ENCODE measurements at places on chromosomes 11 and 22.

DNA sequence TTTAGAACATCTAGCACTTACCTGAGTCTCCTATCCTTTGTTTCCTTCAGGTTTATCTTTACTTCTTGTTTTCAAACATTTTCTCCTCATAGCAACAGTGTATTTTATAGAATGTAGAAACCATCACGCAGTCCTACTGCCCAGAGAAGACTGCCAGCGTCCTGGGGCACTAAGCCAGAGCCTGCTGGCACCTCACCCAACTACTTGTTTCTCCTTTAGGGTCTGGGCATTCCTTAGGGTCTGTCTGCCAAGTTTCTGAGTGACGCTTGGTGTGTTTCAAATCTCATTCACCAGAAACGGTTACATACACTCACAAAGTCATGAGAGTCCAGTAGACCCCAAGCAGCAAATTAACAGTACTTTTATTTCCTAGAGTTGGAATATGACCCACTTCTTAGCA, 49.6 kb upstream of the SLC25A1 start:
- no peak for DNase-seq

DNA sequence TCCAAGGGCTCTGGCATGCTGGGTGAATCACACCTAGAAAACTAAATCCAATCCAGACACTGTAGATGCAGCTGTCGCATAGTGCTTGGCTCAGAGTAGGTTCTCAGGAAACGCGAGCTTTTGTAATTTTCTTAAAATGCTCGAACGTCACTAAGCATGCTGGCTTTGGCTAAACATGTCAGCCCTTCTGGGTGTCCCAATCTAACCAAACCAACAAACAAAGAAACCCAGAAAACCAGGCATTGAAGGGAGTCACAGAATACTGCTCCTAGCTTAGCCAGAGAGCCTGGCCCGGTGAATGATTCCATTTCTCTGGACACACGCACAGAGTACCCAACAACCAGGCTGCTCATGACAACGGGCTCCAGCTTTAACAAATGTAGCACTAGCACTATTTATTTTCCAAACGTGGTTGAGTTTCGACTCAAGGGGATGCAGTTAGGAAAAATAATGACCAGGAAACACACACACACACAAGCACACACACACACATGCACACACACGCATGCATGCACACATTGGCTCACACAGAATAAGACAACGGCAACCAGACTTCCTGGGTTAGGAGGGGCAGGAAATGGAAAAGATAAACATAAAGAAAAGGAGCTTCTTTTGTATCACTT, 492.6 kb downstream of the MIAT start:
- DNase-seq, result no peak

GRCh38 chr11:3867209-3868091, 12.0 kb downstream of the STIM1 start:
- no peak for DNase-seq

GRCh38 chr11:59216641-59217564, 4.2 kb upstream of the MPEG1 start:
- DNase-seq, result peak; percentile 53

GRCh38 chr11:117279711-117280376, 11.3 kb upstream of the BACE1-AS start:
- DNase-seq, result no peak

DNA sequence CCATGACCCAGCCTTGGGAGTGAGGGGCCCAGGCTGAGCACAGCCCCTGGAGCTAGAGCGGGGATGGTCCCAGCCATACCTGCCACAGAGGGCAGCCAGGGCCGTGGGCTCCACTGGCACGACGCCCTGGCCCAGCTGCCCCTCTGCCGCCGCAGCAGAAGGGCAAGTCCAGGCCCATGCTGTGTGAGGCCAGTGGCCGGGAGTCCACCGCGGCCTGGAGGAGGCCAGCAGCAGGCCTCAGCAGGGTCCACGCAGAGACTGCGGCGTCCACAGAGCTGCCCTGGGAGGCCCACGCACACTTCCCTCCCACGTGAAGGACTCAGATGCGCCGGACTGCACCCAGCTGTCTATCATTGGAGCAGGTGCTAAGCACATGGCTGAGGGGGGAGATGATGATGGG, 23.5 kb downstream of the MOB2 start:
- no peak for DNase-seq

DNA sequence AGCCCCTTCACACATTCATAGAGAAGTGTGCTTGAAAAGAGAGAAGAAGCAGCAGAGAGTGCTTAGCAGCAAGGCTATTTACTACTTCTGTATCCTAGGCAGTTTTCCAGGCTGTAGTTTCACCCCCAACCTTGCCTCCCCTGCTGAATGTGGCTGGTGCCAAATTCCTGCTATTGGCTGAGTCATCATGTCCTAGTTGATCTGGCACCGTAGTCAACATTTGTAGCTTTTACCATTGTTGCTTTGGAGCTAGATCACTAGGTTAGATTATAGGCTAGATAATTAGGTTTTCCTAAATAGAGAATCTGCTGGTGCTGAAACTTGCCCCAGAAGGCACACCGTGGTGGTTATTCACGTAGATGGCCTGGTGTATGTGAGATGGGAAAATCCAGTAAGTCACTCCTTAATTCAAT, 32.7 kb downstream of the ARHGAP42 start:
- DNase-seq, result peak; percentile 78

DNA sequence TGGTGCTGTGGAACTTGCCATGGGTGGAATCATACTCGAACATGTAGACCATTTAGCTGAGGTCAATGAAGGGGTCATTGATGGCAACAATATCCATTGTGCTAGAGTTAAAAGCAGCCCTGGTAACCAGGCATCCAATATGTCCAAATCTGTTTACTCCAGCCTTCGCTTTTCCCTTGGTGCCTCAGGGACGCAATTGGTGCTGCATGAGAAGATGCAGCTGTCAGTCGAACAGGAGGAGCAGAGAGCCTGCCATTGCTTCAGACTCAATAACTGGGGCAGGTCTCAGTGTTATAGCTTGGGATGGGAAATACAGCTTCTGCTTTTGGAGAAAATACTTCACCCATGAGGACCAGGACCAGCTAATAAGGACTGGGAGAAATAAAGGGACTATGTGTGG, 5.0 kb upstream of the MCHR1 start:
- no peak for DNase-seq

- peak; percentile 63 for DNase-seq
Measured at GRCh38 chr11:63845303-63845702, 6.4 kb downstream of the MARK2 start.
